Right renal cortex interstitium (tissue), 3 donors: ENCODE measurements at places on chromosomes 7 and 10. TPM values are rescaled to one million over a fixed set of nuclear protein-coding genes. Genes with fewer than 3 reads are reported as not detected.

GRCh38 chr10:84269773-84270172 lies 24.9 kb downstream of the RGR start:
- DNase-seq = no peak

GRCh38 chr10:121096617-121097431 lies 245.7 kb downstream of the WDR11 start:
- no peak for DNase-seq

DNA sequence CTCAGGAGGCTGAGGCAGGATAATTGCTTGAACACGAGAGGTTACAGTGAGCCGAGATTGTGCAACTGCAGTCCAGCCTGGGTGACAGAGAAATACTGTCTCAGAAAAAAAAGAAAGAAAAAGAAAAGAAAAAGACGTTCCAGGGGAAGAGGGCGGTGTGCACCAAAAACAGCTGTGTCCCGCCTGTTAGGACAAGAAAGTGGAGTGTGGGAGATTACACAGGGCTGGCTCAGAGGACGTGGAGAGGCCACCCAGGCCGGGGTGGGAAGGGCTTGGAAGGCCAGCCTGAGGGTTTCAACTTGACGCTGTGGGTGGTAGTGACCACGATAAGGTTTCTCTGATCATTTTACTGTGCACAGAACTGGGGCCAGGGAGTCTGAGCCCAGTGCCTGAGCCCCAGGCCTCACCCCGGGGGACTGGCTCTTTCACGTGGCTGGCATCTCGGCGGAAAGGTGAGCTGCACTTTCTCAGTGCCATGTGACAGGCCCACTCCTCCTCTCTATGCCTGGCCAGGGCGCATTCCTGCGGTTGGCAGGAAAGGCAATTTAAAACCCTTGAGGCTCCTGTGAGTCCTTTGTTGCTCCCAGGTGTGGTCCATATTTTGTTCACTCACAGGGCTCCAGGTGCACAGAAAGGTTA lies 13.9 kb downstream of the RHBDD2 start:
- no peak for DNase-seq

DNA sequence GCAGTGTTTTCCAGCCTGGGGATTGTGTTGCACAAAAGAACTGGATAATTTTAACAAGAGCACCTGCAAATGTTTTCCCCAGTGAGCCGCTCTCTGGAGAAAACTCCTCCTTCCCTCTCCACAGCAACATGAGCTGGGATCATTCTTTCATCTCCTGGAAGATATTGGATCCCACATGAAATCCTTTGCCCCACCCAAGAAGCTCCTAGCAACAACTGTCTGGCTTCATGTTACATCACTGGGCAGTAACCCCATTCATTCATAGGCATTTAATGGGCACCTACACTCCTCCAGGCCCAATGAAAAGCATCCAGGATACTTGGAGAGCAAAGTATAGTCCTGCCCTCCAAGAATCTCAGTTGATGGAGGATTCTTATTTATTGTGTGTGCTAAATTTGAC lies 27.2 kb downstream of the LSM5 start:
- no peak for DNase-seq

TFAM gene
- polyA plus RNA-seq = 77.2 TPM
